ENCODE measurements at places on chromosomes 7 and 10.

GRCh38 chr7:209906-210305 lies 17.5 kb downstream of the FAM20C start:
- DNase-seq, result no peak

GRCh38 chr7:37825038-37825437 lies 23.4 kb upstream of the NME8 start:
- no peak for DNase-seq

- no peak for DNase-seq
Measured at GRCh38 chr7:53628775-53629174, 593.3 kb downstream of the POM121L12 start.

DNA sequence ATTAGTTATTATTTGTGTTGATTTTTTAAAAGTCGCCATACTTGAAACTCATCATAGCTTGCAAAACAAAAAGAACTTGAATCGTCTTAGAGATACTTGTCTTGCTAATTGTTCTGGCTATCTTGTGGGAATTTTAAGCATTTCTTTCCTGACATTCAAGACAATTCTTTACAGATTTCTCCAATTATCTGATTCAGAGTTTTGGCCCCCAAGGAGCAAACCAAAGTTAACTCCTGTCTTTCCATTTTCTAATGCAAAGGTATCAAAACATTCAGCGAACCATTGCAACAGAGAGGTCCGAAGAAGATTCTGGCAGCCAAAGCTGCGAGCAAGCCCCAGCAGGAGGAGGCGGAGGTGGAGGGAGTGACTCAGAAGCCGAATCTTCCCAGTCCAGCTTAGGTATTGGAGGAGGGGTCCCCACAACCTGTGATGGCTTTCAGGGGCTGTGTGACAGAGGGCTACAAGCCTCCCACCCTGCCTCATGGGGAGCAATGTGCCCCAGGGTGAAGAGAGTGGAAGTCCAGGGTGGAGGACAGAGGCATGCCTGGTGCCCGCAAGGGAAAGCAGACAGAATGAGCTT lies 119.4 kb upstream of the STK17A start:
- no peak for DNase-seq

GRCh38 chr10:9605231-9605630 lies 1412.4 kb upstream of the CELF2 start:
- DNase-seq, result no peak

DNA sequence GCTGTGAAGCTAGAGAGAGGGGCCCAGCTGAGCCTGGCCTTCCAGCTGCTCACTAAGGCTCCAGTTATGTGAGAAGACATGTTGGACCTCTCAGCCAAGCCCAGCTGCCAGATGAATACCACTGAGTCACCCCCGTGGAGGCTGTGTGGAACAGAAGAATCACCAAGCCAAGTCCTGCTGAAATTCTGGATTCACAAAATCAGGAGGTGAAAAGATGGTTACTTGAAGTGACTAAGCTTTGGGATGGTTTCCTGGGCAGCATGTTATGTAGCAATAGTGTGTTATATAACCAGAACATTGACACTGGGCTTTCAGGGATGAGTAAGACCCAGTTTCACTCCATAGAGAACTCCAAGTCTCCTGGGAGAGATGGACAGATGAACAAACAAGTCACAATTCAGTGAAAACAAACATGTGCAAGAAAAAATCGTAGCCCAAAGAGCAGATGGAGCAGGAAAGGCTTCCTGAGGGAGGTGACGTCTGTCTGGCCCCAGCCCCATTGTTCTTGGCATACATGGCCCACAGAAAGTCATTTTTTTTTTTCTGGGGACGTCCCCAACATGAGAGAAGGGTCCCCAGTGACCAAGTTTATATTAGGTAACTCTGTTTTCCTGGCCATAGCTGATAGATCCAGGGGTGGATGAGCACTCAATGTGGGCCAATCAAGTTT lies 64.1 kb upstream of the PDZD8 start:
- no peak for DNase-seq

- no peak for DNase-seq
Measured at GRCh38 chr10:60110739-60111138, 204.4 kb upstream of the CCDC6 start.

DNA sequence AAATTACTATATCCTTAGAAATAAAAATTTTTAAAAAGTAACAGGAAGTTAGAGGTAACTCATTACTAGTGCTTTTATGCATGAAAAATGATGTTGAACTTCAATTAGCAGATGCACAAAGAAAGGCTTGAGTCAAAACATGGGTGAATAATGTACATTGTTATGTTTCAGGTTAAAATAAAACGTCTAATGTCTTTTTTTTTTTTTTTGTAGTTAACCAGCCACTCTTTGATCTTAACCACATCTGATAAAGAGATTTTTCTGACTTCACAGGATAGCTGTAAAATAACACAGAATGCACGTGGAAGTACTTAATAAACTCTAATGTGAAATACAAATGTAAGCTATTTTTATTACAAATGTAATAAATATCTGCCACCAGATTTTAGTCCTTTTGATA lies 61.7 kb downstream of the GSAP start:
- no peak for DNase-seq
